ENCODE measurements at places on chromosomes 2 and 18.

- no peak for DNase-seq
These were observed 95.7 kb upstream of the LINC00305 start for GRCh38 chr18:64244571-64244970.

DNA sequence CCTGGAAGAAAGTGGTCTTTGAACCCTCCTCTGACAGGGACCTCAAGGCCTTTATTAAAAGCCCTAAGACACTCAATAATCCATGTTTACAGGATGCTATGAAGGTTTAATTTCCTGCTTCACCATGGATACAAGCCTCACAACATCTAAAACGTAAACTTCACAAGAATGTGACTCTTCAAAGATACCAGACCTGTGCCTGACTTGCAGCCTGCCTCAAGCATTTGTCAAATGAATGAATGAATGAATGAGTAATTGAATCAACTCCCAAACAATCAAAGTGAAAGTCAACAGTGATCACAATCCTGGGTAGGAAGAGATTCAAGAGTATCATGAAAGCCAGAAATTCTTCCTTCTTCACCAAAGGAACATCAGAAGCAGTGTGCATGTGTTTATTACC, 30.4 kb downstream of the KLF7 start:
- DNase-seq = no peak

GRCh38 chr2:188746727-188747126, 227.4 kb upstream of the COL3A1 start:
- DNase-seq = no peak

GRCh38 chr18:76338619-76339245, 156.3 kb downstream of the ZNF516 start:
- DNase-seq = no peak

GRCh38 chr2:192571636-192572035, 376.9 kb upstream of the TMEFF2 start:
- no peak for DNase-seq

GRCh38 chr2:237723602-237724001, 75.0 kb upstream of the RBM44 start:
- no peak for DNase-seq

DNA sequence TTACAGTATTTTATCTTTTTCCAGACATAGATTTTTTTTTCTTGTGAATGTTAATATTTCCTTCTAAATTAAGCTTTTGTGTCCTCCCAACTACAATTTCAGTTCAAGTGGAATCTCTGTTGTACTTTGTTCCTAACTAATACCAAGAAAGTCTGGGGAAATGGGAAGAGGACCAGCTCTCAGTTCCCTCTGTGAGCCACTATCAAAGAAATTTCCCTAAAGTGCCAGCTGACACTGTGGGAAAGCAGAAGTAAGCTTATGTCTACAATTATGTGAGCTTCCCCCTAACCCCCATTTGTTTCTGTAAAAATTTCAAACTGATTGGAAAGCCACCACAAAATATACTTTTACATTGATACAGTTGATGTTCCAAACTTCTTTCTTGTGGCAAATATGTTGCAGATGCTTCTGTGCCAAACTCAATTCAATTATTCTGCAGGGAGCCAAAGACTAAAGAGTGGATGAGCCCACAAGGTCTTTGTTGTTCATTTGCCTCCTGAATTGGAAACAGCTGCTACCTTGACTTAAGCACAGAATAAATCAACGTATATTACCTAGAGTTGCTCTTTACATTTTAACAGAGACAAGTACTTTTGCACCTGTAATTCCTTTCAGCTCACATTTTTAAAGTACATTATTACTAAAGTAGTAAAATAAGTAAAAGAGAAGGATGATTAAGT, 306.6 kb downstream of the PTH2R start:
- no peak for DNase-seq

GRCh38 chr2:228655331-228655730, 473.8 kb upstream of the SPHKAP start:
- DNase-seq = no peak

- no peak for DNase-seq
These were observed 959 bp upstream of the TUBA4B start for GRCh38 chr2:219252084-219252483.

DNA sequence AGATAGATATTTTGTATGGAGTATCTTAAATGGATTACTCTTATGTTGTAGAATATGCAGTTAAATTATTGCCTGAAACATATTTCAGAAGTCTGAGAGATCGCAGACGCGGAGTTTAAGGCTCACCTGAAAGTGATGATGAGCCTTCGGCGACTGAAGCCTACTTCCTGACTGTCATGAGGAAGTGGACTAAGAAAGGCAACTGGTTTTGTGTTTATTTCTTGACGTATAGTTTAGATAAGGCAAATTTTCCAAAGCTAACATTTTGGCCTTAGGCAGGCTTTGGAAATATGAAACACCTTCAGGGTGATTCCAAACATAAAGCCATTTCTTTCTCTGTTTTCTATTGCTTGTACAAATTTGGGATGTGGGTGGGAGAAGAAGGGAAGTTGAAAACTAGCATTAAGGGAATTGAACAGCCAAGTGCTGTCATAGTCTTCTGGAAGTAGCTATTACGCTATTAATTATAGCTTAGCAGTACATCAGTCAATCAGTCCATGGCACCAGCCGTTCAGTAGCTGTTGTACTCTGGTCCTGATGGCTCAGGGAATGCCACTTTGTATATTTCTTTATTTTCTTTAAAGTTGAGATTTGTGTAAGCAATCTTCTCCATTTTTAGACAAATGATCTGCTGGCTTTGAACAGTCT, 1.5 kb downstream of the GRHL1 start:
- no peak for DNase-seq

- no peak for DNase-seq
These were observed 98.9 kb downstream of the CSRNP3 start for GRCh38 chr2:165568361-165568760.

DNA sequence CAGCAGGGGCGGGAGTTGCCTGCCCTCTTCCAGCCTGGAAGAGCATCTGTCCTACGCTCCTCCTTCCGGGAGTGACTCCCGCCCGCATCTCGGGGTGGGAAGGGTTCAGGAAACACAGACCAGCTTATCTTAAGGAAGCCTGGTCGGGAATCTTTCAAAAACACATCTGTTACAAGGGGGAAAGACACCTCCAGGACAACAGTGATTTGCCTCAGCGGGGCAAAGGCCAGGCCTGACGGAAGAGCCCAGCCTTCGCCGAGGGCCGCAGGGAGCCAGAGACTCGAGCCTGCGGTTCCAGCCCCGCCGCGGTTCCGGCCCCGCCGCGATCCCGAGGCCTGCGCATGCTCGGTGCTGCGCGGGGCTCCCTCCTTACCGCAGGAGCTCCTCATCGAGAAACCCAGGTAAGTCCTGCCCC, 38.1 kb upstream of the TGIF1 start:
- no peak for DNase-seq

GRCh38 chr18:48940854-48941611, 9.7 kb downstream of the SMAD7 start:
- DNase-seq = no peak

GRCh38 chr2:233845301-233846060, 8.9 kb downstream of the HJURP start:
- DNase-seq = no peak

GRCh38 chr2:60408811-60409530, 144.5 kb downstream of the BCL11A start:
- no peak for DNase-seq

GRCh38 chr2:69169655-69170389, 156.8 kb downstream of the ANTXR1 start:
- DNase-seq = no peak

- no peak for DNase-seq
These were observed 406.2 kb downstream of the MBD2 start for GRCh38 chr18:53817976-53818950.

GRCh38 chr2:180003559-180003958, 3.5 kb downstream of the CWC22 start:
- DNase-seq = no peak
